ENCODE measurements at places on chromosomes 13 and 19. TPM values are rescaled to one million over a fixed set of nuclear protein-coding genes. Genes with fewer than 3 reads are reported as not detected.
A peak's percentile ranks its signal among the peaks of the same experiment; 100 is the strongest.

GRCh38 chr13:30615866-30616541 lies 1.7 kb upstream of the USPL1 start:
- peak; percentile 66 for DNase-seq

- peak; percentile 69 for DNase-seq
Measured at GRCh38 chr13:44068737-44069136, 189.0 kb downstream of the LACC1 start.

DNA sequence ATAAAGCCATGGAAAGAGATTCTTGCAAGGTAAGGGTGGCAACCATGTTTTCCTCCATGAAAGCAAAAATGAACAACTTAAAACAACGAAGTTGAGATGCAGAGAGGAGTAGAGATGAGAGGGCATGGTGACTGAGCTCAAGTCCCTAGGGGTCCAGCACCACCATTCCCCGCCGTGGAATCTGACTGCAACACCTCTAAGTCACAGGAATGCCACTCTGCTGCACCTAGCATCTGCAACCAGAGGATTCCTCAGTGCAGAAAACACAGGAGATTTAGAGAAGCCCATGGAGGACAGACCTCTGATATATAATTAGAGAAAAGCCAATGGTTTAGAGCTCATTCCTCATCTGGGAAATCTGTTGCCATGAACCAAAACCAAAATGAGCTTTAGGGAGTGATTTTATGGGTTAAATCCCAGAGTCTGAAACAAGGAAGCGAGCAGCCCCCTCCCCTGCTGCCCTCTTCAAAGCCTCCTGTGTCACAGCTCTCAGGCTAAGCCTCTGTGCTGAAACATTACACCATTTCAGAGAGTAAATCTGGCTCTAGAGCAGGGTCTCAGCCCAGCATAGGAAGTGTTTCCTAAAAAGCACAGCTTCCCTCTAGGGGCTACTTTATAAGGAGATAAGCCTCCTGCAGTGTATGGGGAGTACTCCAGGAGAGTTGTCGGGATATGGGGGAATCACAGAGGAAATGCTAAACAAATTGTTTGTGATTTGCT lies 1043.6 kb downstream of the UQCRFS1 start:
- DNase-seq = no peak

DNA sequence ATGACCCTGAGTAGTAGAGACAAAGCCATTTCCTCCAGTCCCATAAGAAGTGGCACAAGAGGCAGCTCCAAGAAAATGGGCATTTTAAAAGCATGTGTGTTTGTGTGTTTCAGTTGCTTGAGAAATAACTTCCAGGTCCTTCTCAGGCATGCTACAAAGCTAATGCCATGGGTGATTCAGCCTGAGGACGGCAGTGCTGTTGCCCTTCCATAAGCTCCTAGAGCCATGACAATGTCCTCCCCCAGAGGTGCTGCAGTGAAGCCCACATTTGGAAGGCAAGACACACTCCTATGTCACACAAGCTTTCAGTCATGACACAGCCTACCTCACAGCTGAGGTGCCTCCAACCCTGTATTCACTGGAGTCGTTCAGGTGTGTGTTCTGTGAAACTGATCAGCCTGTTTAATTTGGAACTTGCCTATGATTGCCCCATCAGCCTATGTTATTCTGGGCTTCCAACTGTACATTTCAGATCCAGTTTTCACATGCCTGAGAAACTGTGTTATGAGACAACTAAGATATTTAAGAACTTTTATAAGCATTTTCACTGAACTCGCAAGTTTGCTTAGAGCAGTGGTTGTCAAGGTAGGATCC lies 213.6 kb downstream of the FOXO1 start:
- DNase-seq = no peak

GRCh38 chr13:60135344-60135743 lies 28.4 kb downstream of the DIAPH3 start:
- no peak for DNase-seq

DNA sequence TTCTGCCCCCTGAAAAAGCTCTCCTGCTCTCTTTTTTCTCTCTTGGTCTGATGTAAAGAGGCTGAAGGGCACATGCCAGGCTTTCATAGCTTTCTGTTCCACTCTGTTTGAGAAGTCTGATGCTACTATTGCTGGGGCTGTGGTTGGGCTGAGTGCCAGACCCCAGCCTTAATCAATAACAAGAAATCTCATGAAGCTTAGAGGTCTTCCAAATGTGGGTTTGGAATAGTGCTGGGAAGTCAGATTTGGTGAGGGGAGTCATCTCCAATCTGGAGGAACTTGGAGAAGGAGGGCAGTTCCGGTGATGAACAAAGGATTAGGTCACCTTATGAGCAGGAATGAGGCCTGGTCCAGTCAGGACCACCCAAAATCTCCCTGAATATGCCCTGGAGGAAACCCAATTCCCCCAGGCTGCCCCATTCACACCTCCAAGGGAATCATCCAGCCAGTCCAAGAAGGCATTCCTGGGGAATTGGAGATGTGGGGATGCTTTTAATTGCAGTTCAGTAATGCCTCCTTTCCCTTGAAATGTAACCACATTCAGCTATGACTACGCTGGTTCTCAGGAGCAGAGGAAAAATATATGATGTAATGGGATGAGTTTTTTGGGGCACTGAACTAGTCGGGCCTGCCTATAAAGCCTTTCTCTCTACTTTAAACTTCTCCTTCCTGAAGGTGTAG lies 102.0 kb downstream of the STARD13 start:
- DNase-seq = no peak

GRCh38 chr19:5595745-5596144 lies 26.8 kb downstream of the SAFB2 start:
- no peak for DNase-seq

DNA sequence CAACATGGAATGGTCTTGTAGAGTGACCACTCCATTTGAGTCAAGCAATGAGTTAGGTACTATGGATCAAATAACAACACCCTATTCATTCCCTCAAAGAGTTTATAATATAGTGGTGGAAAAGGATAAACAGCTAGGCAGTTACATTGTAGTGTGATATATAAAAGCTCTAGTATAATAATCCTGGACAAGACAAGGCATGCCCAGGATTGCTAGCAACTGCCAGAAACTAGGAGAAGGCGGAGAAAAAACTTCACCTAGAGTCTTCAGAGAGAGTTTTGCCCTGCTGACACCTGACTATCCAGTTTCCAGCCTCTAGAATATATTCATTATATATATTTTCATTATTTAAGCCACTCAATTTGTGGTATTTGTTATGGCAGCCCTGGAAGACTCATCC lies 530.6 kb downstream of the KLF12 start:
- no peak for DNase-seq

DNA sequence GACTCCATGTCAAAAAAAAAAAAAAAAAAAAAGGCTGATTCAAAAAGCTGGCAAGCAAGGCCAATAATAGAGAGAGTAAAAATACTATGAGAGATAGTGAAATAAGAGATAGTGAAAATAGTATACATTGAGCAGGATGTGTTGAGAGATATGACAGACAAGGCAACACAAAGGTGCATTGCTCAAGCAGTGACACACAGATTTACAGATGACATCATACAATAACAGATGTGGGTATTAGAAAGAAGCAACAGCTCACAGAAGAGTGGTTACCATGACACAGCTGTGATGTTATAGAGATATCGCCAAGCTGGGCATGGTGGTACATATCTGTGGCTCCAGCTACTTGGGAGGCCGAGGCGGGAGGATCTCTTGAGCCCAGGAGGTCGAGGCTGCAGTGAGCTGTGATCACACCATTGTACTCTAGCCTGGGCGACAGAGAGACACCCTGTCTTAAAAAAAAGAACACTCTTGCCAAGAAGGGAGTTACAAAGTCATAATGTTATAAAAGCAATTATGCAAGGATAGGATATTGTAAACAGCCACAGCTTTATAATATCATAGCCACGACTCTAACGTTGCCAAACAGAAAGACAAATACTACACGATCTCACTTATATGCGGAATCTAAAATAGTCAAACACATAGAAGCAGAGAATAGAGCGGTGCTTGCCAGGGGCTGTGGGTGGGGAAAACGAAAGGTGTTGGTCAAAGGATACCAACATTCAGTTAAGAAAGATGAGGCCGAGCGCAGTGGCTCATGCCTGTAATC lies 10.3 kb downstream of the TNFSF9 start:
- no peak for DNase-seq

DNA sequence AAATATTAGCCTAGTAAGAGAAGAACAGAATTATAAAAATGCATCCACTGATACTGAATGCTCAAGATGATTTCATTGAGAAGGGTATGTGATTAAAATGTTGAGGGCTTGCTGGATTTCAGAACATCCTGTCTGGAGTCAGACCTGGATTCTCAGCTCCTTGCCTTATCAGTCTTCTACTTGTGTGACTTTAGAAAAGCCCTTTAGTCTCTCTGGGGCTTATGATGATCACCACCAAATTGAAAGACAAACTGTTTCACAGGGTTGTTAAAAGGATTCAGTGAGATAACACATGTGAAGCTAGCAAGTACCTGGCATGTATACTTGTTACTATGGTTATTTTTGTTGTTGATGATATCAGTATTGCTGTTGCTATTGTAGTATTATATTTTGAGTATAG lies 118.4 kb downstream of the GPC6 start:
- no peak for DNase-seq

GRCh38 chr19:36103842-36104552 lies 6.9 kb upstream of the OVOL3 start:
- no peak for DNase-seq

GRCh38 chr19:55479451-55480230 lies 3.2 kb downstream of the ZNF628 start:
- no peak for DNase-seq

- no peak for DNase-seq
Measured at GRCh38 chr13:33590936-33591335, 227.0 kb upstream of the RFC3 start.

DNA sequence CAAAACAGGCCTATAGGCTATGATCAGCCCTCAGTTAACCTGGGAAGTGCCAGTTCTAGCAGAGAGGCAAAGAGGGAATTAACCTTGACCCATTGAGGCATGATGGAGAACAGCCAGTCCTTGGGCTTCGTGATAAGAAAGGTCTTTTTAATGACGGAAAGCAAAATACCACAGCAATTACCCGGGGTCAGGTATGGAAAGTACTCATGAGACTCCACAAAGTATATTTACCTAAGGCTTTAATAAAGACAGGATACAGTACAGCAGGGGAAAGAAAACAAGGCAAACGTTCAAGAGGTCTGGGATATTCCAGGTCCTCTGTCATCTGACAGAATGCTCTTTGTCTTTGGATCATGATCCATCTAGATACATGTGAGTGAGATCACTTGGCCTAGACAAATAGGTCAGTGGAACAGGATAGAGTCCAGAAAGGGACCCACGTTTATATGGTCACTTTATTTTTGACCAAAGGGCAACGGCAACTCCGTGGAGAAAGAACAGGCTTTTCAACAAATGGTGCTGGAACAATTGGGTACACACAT lies 52.2 kb downstream of the WDFY2 start:
- DNase-seq = peak; percentile 30

DNA sequence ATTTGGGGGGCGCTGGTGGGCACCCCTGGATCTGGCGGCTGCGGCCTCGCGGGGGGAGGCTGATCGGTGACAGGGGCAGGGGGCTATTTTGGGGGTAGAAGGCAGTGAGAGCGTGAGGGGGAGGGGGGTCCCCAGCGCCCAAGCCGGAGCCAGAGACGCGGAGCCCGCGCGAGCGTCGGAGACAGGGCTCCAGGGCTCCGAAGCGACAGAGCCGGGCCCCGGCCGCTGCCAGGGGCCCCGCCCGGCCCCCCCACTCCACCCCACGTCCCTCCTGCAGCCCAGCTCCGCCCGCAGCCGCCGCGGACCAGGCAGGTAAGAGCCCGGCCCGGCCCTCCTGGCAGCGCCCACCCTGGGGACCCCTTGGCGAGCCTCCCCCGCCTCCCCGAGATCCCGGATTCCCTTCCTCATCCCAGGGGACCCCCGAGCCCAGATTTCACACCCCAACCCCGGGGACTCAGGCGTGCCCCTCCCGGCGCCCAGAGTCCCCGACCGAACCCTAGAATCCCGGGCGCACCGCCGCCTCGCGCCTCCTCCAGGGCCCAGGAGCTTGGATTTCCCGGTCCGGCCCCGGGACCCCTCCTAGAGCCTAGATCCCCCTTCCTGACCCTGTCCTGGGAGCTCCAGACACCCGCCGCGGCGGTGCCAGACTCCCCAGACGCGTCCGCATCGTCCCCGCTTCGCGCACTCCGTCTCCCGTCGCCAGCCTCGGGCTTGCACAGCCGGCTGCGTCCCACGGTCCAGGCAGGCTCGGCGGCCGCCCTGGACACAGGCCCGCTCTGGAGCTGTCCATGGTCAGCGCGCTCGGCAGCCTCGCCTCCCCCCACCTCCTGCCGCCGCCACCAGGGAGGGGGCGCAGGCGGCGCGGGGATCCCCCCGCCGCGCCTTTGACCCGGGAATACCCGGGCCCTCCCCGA lies at the start of gene PPFIA3:
Gene PPFIA3, plus strand, starts transcription at position 134 of the 914 bp plus-strand sequence. CDS start 8,330 bp downstream, outside the sequence.
- peak; percentile 60 for DNase-seq

- no peak for DNase-seq
Measured at GRCh38 chr19:439167-439900, 21.5 kb downstream of the SHC2 start.

- no peak for DNase-seq
Measured at GRCh38 chr13:110470272-110471009, 91.1 kb downstream of the RAB20 start.

GRCh38 chr19:13058951-13059660 lies 43.6 kb downstream of the LYL1 start:
- no peak for DNase-seq

GRCh38 chr13:97353927-97354675 lies 79.9 kb upstream of the RAP2A start:
- DNase-seq = no peak

GRCh38 chr19:13691569-13692435 lies 72.5 kb upstream of the MRI1 start:
- no peak for DNase-seq

GRCh38 chr13:99027661-99028425 lies 50.0 kb upstream of the DOCK9 start:
- no peak for DNase-seq

GRCh38 chr19:30318261-30318660 lies 53.9 kb upstream of the ZNF536 start:
- no peak for DNase-seq

DNA sequence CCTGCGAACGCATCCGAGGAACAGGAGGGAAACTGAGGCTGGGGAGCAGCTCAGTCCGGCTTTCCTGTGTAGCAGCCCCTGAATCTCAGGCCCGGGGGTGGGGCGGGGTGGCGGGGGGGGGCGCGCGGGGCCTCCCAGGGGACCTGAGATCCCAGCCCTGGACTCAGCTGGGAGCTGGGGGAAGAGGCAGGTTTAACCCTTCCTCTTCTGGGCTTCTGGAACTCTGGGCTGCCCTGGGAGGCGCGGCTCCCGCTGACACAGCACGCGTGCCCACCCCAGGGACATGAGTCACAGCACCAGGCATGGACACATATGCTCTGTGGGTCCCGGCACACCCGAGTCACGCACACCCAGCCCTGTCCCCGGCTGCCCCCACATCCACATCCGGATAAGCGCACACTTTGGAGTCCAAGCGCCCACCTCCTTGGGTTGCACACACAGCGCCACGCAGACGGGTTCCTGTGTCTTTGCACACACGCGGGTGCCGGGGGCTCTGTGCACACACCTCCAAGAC lies 3.5 kb upstream of the CIRBP start:
- no peak for DNase-seq

DNA sequence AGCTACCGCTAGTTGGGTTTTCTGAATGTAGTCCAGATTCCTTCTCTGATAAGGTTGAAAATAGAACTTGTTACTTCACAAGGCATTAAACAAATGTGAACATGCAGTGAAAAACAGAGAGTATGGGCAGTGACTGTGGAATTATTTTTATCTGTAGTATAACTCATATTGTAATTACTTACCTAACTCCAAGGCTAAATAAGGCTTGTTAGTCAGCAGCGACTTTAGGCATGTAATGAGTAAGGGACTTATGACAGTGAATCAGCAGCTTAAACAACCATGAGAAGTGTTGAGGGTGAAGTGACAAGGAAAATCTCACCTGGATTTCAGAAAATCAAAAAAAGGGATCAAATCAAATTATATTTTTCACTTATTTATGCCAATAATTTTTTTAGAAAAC lies 1719.5 kb upstream of the MIR17HG start:
- no peak for DNase-seq

Gene ARHGAP45
- total RNA-seq = 93.3 TPM
